ENCODE measurements at places on chromosomes 5 and 9.
A peak's percentile ranks its signal among the peaks of the same experiment; 100 is the strongest.

DNA sequence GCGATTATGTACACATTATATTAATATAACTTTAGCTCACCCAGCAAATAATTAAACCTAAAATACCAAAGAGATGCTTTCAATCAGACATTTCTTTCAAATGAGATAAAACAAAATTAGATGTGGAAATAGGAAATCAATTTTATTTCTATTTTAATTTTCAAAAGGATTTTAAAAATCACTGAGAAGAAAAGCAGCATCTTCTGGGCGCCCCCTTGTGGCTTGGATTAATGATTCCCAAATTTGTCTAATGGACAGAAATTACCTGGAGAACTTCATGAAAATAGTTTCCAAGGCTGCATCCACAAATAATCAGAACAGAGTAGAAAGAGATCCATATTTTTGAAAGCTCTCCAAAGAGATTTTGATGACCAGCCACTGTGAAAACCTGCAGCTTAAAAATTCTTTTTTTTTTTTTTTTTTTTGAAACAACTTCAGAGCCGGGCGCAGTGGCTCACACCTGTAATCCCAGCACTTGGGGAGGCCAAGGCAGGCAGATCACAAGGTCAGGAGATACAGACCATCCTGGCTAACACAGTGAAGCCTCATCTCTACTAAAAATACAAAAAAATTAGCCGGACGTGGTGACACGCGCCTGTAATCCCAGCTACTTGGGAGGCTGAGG lies 50.9 kb upstream of the CEMIP2 start:
- peak; percentile 22 for DNase-seq

DNA sequence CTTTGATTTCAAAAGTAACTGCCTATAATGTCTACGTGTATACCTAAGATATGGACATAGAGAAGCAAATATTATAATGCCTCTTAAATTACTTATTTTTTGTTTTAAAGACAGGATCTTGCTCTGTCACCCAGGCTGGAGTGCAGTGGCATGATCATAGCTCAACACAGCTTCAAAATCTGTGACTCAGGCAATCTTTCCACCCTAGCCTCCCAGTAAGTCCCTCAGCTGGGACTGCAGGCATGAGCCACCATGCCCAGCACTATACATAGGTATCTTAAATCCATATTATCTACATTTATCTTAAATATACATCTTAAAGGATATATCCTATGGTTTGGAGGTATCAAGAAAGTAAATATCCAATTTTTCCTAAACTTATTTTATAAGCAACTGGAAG lies 261.2 kb downstream of the ARL15 start:
- DNase-seq = no peak

GRCh38 chr5:101860145-101860544 lies 435.9 kb downstream of the SLCO4C1 start:
- no peak for DNase-seq

DNA sequence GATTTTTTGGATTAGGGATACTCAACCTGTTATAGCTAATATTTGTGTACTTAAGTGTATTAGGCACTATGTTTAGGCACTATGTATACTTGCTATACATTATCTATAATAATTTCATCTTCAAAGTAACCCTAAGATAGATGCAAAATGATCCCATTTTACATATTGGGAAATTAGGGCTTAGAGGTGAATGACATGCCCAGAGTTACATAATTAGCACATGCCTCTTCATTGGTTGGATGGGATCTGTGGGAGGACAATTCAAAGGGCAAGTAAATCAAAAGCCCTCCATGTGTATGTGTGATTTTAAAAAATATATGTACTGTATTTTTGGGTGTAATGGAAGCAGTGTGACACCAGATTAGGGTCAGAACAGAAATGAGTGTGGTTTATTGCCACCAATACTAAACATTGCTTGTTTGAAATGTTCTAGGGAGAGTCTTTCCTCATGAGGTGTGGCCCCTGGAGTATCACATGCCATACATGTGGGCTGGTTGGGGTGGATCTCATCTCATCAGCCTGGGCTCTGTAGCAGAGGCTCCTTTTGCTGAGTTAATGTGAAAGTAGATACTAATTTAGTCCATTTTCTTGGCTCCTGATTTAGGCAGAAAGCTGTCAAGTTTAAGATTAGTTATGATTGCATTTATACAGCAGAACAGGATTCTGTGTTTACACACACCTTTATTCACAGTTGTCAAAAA lies 5.5 kb downstream of the C9orf85 start:
- no peak for DNase-seq

DNA sequence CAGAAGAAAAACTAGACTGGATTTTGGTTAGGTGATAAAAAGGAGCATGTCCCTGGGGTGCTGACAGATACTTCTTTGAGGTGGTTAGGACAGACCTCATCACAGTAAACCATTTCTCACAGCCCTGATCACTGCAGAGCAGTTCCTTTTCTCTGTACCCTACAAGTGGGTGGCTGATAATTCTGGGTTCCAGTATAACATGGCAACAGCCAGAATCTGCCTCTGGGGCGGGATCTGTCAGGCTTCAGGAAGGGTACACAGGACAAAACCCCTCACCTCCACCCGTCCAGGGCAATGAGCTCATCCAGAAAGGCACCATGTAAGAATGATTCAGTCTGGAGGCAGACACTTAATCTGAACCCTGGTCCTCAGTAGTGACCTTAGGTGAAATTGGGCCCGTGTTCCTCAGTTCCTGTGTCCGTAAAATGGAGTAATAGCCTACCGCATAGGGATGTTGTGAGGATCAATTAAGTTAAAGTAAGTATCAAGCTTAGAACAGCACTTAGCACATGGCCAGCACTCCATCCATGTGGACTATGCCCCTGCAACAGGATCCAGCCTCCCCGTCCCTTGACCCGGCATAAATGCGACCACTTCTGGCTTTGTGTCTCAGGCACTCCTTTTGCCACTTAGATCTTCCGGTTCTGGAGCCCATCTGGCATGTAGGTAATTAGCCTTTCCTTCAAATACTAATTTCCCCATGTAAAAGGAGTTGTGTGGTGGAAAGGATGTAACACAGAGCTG lies 129.2 kb downstream of the LHFPL2 start:
- DNase-seq = no peak

DNA sequence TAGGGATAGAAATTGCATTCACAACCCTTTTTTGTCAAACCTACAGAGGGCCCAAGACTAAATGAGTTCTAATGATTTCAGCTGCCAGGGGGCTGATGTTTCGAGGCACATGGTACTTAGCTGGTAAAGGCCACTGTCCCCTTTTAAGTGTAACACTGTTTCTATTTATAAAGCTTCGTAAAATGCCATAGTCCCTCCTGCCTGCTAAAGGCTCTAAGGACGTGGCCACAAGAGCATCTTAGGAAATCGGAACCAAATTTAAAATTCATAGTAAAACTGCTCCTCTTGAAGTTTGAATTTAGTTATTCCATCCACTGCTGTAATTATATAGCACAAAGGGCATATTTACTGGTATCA lies 170.3 kb upstream of the WWC1 start:
- no peak for DNase-seq

GRCh38 chr5:66553368-66553912 lies 42.8 kb upstream of the MAST4 start:
- DNase-seq = no peak

DNA sequence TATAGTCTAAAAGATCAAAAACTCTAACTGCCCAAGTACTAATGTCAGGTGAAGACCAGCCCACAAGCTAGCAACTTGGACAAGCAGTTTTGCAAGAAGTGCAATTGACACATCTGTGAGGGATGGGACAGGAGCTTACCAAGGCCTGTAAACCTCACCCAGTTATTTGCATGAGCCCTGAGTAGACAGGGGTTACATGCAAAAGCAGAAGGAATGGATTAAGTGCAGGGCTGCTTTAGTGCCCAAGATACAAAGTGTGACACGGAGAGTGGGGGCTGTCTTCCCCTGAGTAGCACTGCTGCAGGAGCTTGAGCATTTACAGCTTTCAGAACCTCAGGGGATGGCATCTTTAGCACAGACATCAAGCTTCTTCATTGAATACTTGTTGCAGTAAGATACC lies 286.7 kb downstream of the ELAVL2 start:
- no peak for DNase-seq

- no peak for DNase-seq
Observed at GRCh38 chr5:149135536-149136201, 5.6 kb upstream of the ABLIM3 start.

GRCh38 chr5:44605926-44606325 lies 202.8 kb upstream of the MRPS30 start:
- no peak for DNase-seq

DNA sequence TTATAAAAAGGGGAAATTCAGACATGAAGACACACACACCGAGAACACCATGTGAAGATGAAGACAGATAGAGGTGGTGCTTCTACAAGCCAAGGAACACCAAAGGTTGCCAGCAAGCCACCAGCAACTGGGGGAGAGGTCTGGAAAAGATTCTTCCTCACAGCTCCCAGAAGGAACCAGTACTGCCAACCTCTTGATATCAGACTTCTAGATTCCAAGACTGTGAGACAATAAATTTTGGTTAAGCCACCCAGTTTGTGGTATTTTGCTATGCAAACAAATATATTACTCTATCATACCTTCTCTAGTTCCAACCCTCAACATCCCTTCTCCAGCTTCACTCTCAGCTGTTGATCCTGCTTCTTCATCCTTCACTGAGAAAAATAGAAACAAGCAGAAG lies 451.1 kb downstream of the EBF1 start:
- DNase-seq = no peak

DNA sequence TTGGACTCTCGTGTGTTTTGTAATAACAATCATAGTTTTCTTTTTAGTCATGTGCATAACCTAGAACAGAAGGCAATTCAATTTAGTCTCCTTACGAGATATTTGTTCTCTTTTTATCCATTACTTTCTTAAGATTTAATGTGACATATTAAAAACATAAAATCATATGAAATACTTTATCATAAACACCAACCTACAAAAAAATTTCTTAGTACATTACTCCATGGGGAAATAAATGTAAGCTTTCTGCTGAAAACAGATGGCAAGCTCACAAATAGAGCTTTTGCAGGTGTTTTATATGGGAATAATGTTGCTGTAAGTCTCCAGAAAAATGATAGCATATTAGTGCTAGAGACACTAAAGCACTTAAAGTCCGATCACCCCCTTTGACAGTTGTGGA lies 1035.2 kb upstream of the ARRDC3 start:
- DNase-seq = no peak

DNA sequence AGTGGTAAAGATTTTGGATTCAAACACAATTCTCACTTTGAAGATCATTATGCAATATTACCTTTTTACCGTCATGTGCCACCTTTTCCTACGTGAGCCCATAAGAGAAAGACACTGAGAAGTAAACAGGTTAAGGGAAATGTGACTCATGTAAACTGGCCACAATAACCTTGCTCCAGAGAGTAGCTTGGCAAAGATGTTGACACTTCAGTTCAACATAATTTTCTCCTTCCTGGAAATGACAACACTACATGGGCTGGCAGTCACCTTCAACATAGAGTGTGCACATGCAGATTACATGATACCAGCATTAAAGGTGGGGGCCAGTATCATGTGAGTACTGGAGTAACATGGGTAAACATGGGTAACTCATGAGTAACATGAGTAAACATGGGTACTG lies 141.9 kb downstream of the CDK5RAP2 start:
- no peak for DNase-seq

GRCh38 chr5:76046741-76047140 lies 36.4 kb upstream of the SV2C start:
- no peak for DNase-seq

DNA sequence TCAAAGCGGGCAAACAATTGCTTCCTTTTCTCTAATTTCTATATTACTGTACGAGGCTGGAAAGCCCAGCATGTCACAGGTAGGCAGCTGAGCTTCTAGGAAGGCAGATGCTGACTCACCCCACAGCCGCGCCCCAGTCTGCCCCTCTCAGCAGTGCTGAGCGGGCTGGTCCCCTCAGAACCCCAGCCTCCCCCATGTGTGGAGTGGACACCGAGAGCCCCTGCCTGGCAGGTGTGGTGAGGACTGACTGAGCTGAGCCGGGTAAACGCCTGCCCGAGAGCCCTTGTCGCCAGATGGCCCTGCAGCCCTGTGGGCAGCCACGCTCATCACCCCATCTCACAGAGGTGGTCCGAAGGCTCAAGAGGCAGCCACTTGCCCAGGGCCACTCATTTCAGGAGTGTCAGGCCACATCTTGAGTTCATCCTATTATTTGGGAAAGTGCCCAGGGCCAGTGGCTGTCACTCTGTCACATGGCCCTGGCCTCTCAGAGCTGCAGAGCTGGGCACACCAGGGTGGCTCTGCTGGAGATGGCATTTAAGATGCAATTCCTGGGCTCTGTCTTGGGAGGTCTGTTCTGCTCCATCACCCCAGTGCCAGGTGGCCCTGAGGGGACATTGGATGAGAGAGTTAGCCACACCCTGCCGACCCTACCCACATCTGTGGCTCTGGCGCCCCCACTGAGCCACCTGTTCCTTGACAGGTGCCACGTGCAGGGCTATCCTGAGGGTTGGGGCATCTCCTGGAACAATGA lies 12.4 kb downstream of the CARD19 start:
- DNase-seq = no peak

GRCh38 chr5:101370181-101370580 lies 467.1 kb upstream of the ST8SIA4 start:
- no peak for DNase-seq

DNA sequence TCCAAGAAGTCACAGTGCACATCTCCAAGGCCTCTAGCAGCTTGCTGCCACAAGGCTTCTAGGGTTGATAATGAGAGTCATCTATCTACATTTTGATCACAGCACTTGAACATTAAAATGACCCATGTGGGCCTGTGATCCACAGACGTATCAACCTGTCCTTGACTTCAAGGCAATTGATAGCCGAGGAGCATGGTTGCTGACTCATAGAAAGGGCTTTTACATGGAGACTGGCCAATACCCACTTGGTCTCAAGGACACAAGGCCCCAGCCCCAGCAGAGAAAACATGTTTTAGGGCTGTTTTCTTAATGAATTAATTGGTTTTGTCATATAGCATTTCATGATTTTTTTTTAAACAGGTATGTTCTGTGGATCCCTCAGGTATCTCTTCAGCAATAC lies 314.0 kb downstream of the SEMA5A start:
- no peak for DNase-seq

GRCh38 chr5:111224561-111225345 lies 569 bp downstream of the CAMK4 start:
- DNase-seq = no peak

- DNase-seq = no peak
Observed at GRCh38 chr9:38133595-38133994, 64.6 kb upstream of the SHB start.

GRCh38 chr5:101284736-101285375 lies 381.8 kb upstream of the ST8SIA4 start:
- DNase-seq = no peak

DNA sequence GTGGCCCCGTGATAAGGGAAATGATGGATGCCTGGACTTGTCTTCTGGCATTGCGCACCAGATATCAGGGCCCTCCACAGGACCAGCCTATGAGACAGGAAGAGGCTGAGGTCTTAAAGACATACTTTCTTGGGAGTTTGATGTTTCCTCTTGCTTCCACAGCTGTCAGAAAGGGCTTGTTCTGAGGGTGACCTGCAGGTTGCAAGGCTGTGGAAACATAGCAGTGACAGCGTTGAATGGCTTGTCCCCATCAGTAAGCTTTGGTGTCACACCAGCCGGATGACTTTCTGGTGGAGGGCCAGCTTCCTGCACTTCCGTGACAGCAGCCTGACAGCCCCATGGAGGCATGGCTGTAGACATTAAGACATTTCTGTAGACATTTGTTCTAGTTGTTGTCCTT lies 143.2 kb downstream of the C9orf152 start:
- DNase-seq = no peak

All from stimulated activated CD4-positive, alpha-beta T cell treated with anti-CD3 and anti-CD28 coated beads, Interleukin-2, amount 100 ng/mL, for 4 hours (primary cell).